Germinal center (tissue), 1 donor: ENCODE measurements at places on chromosomes 4 and X.

DNA sequence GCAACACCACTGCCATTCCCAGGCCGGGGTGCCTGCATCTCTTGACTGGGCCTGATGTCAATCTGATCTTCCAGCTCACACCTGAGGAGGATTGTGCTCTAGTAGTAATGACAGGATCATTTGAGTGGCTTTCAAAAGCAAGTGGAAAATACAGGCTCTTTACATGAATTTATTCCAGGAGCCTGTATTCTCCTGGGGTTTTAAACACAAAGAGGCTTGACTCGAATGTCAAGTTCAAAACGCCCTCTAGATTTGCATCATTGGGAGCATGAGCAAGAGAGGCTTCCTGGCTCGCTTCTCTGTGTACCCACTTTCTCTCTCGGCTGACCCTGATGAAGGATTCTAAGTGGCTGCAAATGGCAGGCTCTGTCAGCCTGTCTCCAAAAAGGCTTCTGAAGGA lies 199.5 kb upstream of the PUDP start:
- no peak for DNase-seq

DNA sequence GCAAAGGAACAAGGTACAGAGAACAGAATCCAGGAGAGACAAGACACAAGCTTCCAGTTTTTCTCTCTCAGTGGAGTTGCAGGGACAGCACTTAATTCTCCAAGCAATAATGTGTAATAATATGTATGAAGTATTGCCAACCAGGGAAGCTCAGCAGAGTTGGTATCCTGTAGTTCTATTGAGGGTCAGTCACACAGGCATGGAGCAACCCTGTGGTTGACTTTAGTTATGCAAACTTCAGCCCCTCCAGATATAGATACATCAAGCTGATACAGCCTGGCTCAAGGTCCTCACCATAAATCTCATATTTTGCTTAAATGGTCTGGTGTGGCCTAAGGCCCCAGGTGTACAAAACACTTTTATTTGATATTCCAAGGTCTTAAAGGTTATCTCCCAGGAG lies 248.6 kb upstream of the EPHA5 start:
- DNase-seq: no peak

- DNase-seq: no peak
Observed at GRCh38 chrX:150503898-150504219, 64.6 kb upstream of the MTM1 start.

DNA sequence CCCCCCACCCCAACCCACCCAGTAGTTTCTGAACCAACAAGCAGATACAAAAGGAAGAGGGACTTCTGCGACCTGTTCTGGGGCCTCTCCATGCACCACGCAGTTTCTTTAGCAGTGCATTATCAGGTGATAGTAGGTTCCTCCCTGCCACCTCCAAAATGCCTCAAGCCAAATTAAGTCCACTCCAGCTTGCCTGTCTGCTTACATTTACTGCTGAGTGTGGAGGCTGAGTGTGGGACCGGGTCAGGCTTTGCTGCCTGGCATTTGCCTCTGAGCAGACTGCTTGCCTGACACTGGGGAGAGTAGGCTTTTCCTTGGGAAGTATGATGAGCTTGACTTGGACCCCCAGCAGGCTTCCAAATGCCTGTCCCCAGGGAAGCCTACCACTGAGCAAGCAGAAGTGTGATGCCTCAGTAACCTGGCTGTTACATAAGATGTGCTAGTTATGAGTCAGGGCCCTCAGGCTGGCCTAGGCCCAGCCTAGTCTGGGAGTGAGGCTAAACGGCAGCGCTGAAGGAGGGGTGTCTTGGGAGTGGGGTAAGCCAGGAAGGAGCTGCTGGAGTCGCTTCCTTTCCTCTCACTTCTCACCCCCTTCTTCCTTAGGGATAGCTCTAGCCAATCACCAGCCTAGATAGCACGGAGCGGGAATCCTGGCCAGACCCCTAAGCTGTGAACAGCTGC lies 9.0 kb downstream of the TSC22D3 start:
- DNase-seq: no peak

- no peak for DNase-seq
Observed at GRCh38 chr4:72900952-72901351, 168.6 kb downstream of the COX18 start.

DNA sequence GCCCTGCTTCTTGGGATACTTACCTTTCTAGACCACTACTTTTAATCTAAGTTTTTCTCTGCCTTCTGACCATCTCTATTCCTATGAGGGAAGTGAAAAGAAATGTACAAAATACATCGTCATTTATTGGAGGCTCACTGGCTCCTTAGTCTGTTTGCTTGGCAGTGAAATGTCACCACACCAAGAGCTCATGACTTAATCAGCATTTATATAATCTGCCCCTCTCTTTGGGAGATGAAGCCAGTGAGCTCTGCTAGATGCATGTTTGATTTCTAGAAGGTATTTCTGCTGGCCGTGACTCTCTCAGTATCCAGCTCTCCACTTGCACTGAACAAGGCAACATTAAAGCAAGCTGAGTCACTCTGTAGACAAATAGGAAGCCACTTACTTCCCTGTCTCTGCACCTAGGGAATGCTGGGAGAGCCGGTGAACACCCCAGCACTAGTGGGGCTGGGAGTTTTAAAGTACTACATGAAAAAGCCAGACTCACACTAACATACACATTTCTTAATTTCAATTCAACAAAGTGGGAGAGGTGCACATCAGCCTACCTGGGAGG lies 79.1 kb downstream of the MID1IP1 start:
- DNase-seq: no peak

DNA sequence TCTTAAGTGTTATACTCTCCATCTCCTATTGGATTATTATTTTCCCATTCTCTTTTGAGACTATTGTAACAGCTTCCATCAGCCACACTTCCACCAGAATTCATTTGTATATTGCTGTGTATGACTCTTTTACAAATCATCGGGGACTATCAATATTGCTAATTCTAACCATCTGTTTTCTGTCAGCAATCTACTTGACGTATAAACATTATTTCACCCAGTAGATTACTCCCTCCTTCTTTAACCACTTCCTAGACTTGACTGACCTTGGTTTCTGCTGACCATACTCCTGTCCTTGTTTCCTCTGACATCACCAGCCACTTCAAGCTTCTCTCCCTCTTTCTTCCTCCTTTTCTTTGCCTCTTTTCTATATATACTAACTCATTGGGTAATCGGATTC lies 402.9 kb downstream of the PCDH18 start:
- no peak for DNase-seq

- peak; percentile 42 for DNase-seq
Observed at GRCh38 chr4:6938237-6938636, 28.6 kb downstream of the TBC1D14 start.

- no peak for DNase-seq
Observed at GRCh38 chrX:13940671-13941070, 89.0 kb downstream of the GEMIN8 start.

- DNase-seq: no peak
Observed at GRCh38 chr4:155618183-155618838, 48.3 kb upstream of the GUCY1A1 start.

GRCh38 chr4:123937581-123937980 lies 541.0 kb downstream of the SPRY1 start:
- no peak for DNase-seq

GRCh38 chr4:181376058-181376457 lies 867.1 kb upstream of the TENM3 start:
- DNase-seq: no peak

GRCh38 chr4:186699298-186699697 lies 24.4 kb downstream of the FAT1 start:
- DNase-seq: no peak

- no peak for DNase-seq
Observed at GRCh38 chr4:1749370-1749769, 28.0 kb downstream of the TACC3 start.

DNA sequence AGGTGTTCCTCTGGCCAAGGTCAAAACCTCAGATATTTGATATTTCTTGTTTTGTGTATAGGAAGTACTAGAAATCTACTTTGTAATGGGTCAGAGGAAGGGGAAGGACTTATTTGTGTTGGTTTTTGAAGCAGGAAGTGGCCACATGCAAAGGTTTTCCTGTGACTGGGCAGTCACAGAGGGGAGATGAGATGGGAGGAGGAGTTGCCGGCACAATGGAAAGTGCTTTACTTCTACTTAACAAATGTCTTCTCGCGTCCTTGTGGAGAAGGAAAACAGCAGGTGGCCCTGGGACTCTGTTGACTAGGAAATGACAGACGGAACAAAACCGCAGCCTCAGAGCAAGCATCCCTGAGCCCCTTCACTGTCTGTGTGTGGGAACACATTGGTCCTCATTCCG lies 46.6 kb downstream of the SHROOM2 start:
- DNase-seq: peak; percentile 2

- no peak for DNase-seq
Observed at GRCh38 chrX:129188231-129188630, 335.1 kb downstream of the SMARCA1 start.

GRCh38 chr4:119894650-119895208 lies 171.9 kb downstream of the MAD2L1 start:
- DNase-seq: no peak

- no peak for DNase-seq
Observed at GRCh38 chrX:46559062-46559461, 13.8 kb upstream of the ZNF674 start.

DNA sequence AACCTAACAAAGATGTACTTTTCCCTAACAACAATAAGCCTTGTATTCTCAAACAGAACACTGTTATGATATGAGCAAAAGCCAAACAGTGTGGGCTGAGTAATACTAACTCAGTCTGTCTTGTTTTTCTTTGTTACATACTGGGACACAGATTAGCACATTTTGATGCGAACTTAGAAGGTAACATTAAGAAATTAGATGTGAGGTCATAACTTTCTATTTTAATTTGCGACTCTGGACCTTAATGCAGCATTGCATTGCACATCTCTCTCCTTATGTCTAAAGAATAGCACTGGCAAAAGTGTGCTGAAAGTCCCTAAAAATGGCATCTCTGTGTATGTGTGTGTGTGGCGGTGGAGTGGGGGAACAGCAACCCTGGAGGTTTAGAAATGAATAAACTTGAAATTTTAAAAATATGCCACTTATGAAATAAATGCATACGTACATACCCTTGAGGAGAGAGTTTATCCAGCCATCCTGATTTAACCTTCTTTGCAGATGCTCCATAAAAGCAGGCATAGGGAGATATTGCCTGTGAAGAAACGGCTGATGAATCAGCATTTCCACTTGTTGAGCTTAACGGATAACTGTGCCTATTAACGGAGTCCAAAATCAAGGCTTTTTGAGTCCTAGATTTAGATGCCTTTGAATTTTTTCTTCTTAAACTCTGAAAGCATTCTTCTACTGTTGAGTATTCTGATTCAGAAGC lies 34.2 kb downstream of the ARAP2 start:
- no peak for DNase-seq

GRCh38 chr4:131302108-131302507 lies 1847.0 kb upstream of the PCDH10 start:
- DNase-seq: no peak

DNA sequence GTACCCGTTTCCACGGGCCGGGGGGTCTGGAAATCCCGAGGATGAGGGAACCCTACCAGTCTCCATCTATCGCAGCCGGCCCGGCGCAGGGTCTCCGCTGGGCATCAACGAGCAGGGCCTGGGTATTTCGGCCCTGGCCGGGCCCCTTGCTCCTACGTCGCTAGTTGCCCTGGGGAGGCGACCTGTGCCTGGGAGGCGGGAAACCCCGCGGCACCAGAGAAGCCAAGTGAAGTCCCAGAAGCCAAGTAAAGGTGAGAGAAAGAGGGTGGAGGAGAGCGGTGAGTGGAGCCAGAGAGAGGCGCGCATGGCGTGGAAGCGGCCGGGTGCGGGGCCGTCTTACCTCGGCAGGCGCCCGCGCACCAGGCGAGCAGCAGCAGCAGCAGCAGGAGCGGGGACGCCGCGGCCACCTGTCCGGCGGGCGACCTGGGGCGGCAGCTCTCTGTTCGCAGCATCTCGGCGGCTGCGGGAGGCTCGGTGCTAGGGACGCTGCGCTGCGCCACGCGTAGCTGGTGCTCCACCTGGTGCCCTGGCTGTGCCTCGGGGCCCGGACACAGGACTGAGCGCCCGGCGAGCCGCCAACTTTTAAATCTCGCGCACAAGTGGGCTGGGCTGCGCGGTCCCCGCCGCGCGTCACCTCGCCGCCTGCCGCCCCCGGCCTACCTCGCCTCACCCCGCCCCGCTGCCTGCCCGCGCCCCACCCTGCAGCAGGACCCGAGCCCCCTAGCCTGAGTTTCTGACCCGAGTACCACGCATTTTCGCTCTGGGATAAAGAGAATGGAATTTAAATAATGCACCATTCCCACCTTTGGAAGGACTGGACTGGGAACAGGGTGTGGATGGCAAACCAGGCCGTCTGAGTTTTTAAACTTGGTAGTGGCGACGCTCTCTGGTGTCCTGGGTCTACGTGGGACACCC lies at the start of gene NMU:
TSS of gene NMU (minus strand) at position 558 of the 915 bp plus-strand sequence. CDS start at position 452, 106 bp downstream.
- peak; percentile 54 for DNase-seq

DNA sequence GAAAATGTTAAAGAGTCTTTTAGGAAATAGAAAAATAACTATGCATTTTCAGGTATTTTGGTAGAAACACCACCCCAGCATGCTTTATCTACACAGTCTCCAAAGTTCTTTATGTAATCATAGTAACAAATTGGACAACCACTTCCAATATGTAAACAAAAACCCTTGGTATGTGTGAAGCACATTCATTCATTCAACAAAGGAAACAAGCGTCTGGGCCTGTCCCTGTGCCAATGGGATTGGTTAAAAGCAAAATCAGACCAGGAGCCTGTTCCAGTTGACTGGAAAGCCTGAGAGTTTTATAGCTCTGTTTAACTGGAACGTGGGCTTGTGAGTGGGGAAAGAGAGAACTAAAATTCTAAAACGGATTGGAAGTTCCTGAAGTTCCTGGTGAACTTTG lies 41.3 kb upstream of the TENM3 start:
- no peak for DNase-seq

DNA sequence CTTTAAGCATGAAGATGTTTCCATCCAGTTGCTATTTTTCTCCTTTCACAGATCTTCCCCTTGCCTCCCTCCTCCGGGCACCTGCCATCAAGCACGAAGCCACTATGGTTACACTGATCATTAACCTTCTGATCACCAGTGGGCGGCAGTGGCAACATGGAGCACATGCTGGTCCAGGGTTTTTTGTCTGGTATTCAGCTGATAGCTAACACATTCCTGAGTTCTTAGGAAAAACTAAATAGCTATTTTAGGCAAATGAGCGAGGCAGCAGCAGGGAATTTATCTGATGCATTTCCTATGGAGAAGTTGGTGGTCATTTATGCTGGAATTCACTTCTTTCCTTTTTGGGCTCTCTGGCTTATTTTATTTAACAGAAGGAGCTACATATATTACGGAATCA lies 22.9 kb downstream of the SHISA3 start:
- no peak for DNase-seq

- no peak for DNase-seq
Observed at GRCh38 chr4:38871593-38871992, 4.0 kb downstream of the FAM114A1 start.

- no peak for DNase-seq
Observed at GRCh38 chr4:108426493-108426892, 193.9 kb upstream of the RPL34 start.

- no peak for DNase-seq
Observed at GRCh38 chr4:37471971-37472370, 214.2 kb downstream of the RELL1 start.

- no peak for DNase-seq
Observed at GRCh38 chr4:19130866-19131265, 1109.3 kb upstream of the LCORL start.

- DNase-seq: no peak
Observed at GRCh38 chr4:10730590-10730989, 46.0 kb upstream of the CLNK start.
